ENCODE measurements at places on chromosomes 1 and 21.

DNA sequence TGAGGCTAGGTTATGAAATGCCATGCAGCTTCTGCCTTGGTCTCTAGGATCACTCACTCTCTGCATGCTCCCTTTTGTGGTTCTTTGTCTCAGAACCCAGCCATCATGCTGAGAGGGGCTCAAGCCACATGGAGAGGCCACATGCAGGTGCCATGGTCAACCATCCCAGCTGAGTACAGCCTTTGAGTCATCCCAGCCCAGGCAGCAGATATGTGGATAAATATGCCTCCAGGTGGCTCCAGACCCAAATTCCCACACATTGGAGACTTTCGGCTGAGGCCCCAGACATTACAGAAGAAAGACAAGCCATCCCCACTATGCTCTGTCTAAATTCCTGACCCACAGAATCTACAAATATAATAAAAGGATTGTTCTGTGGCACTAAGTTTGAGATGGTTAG is 102.0 kb downstream of the LHX9 start:
- no peak for DNase-seq

DNA sequence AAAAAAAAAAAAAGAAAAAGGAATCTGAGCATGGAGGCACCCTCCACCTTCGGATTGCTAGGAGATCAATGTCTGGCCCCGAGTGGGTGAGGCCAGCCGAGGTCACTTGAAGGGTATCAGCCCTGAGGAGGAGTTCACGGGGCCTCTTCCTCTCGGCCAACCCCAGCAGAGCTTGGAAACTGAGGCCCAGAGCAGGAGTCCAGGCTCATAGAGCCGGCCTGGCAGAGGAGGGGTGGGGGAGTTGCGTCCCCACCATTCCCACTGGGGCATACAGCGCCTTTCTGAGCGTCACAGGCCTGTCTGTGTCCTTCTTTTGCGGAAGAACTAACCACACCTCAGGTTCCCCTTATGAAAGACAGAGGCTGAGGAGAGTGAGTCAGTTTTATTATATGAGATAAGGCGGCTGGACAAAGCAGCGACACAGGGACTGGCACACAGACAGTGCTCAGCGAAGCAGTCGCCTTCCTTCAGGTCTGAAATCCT is 17.1 kb upstream of the EPHA2 start:
- DNase-seq, result no peak

DNA sequence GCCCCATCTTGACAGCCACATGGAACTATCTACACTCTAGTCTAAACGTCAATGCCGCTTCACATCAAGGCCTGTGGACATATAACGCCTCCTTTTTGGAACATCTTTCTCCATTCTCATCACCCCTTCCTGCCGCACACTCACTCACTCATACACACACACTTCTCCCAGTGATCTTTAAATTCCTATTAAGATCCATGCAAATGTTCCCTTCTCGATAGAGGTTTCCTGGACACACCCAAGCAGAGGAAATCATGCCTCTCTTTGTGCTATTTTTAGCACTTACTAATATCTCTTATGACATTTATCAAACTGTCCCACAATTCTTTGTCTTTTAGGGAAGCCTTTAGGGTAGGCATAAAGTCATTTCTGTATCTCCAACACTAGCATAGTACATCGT is 28.2 kb upstream of the SLAMF9 start:
- no peak for DNase-seq

DNA sequence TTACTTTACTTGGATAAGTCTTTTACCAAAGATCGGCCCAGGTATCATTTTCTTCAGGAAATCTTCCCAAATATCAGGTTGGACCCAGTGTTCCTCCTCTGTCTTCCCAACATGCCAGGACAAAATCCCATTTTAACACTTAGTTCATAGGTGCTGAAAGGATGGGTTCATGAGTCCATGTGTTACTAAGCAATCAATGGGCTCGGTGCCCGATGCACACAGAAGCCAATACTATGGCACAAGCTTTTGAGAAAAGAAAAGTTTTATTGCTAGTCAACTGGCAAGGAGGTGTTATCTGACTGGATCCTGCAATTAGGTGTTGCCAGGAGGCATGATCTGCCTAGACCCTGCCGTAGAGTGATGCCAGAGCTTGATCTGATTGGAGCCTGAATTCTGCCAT is 133.3 kb upstream of the SLC44A3 start:
- DNase-seq, result no peak

DNA sequence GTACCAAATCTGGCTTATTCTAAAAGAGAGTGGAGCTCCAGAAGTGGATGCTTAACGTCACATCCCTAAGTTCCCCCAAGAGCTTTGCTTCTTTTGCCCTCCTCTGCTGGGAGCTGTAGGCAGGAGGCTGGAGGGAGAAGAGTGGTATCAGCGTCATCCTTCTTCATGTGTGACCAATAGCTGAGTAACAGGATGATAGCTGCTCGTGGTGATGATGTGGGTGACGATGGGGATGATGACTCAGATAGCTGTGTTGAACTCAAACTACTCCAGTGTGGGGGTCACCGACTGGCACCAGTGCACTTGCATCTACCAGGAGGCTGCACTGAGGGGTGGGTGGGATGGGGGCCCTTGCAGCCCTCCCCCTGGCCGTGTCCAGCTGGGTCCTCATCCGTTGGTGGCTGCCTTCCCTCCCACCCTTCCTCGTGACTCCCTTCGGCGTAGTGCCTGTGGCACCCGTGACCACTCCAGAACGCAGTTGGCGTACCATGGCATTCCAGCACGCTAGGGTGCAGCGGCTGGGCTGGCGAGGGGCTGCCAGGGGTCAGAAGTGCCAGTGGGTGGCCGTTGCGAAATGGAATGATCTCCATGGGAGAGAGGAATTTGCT is 1.1 kb downstream of the IGFN1 start:
- DNase-seq, result no peak

- DNase-seq, result no peak
These were observed 195.2 kb downstream of the MRPL39 start for GRCh38 chr21:25412100-25412499.

GRCh38 chr1:235270625-235271024 is 57.4 kb downstream of the ARID4B start:
- DNase-seq, result no peak

DNA sequence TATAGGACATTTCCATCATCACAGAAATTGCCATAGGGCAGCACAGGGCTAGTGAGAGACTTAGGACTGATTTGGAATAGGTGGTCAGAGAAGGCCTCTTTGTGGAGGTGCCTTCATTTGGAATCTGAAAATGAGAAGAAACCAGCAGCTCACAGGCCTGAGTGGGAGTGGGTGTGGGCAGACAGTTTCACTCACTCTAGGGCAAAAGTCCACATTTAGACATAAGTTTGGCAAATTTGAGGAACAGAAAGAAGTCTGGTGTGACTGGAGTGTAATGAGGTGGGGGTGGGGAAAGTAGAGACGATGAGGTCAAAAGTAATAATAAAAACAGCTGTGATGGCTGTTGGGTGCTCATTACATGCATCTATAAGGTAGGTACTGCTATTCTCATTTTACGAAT is 22.4 kb upstream of the BCAR3 start:
- DNase-seq, result peak; percentile 78

DNA sequence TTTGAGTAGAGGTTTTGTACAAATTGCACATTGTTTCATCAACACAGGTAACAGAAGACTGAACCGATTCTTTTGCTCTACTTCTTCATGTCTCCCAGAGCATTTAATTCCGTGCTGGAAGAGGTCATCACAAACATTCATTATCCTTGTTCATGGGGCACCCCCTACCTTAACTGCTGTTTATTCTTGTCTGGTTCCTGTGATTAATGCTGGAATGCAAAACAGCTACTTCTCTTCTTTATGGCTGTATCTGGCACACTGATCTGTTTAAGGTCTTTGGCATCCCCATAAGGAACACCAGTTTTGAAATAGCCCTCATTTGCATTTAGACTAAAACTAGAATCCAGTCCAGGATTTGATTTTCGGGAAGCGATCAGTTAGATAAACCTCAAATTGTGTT is 42.2 kb downstream of the NTNG1 start:
- no peak for DNase-seq

DNA sequence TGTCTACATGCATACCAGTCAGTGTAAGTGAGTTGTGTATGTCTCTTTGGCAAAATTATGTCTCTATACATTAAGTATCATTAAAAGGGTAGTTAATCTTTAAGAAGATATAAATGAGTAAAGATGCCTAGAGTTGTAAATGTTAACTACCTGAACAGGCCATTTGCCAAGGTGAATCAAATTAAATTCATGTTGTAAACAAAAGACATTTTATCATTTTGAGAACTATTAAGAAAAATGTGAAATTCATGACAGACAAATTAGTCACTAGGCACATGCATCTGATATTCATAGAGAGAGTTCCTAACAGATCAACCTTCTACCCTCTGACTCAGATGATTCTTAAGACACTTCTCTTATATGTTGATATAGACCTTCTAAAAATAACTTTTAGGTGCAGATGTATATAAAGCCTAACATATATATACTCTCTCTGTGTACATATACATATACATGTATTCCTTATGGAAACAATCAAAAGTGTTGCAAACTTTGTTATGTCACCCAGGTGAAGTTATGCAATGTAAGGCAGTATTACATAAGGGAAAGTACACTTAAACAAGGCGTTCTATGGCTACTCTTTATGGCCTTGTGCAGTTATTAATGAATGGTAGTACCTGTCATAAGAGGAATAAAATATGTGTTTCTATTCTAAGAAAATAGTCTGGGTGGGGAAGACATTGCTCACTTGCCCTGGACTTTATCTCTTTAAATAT is at the start of gene TMPRSS15:
Gene TMPRSS15 (minus strand): TSS at position 51 of the 716 bp plus-strand sequence. CDS start 163 bp downstream, outside the sequence.
- DNase-seq, result no peak

GRCh38 chr1:163844459-163844858 is 522.7 kb downstream of the NUF2 start:
- no peak for DNase-seq

DNA sequence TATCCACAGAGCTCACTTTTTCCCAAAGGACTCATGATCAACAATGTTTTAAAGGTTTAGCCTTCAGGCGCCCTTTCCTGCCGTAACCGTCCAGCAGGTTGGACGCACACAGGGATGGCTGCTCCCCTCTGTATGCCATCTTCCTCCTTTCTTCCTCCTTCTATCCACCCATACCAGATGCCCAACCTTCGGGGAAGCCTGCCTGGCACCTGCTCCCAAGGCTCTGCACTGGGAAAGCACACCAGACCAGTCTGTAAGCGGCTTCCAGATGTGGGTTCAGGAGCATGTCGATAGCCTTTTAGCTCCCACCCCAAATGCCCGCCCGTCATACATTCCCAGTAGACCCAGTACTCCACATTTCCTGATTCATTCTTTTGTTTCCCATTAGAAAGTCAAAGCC is 52.9 kb downstream of the STUM start:
- no peak for DNase-seq

GRCh38 chr1:175566247-175566646 is 177.1 kb downstream of the TNR start:
- DNase-seq, result no peak

GRCh38 chr1:14495381-14495780 is 103.1 kb upstream of the KAZN start:
- no peak for DNase-seq

DNA sequence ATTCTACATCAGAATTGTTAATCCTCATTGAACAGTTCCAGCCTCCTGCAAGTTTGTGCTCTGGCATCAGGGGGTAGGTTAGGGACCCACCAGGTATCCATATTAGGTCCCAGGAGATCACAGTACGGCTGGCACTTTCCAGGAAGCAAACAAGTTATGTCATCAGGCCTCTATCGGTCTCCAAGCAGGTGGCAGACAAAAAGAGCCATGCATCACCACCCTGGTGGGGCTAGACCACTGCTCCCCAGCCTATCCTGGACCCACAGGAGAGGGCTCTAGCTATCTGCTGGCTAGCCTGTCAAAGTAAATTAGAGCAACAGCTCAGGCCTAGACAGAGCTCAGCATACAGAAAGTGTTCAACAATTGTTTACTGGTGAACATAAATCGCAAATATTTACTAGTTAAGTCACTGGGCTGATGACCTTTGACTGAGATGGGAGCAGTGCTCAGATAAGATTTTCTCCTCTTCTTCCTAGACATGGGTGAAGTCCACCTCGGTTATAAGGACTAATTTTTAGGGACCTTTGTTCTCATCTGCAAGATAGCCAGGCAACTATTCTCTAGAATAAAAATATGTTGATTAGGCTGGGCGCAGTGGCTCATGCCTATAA is 6.4 kb downstream of the NUAK2 start:
- DNase-seq, result no peak

DNA sequence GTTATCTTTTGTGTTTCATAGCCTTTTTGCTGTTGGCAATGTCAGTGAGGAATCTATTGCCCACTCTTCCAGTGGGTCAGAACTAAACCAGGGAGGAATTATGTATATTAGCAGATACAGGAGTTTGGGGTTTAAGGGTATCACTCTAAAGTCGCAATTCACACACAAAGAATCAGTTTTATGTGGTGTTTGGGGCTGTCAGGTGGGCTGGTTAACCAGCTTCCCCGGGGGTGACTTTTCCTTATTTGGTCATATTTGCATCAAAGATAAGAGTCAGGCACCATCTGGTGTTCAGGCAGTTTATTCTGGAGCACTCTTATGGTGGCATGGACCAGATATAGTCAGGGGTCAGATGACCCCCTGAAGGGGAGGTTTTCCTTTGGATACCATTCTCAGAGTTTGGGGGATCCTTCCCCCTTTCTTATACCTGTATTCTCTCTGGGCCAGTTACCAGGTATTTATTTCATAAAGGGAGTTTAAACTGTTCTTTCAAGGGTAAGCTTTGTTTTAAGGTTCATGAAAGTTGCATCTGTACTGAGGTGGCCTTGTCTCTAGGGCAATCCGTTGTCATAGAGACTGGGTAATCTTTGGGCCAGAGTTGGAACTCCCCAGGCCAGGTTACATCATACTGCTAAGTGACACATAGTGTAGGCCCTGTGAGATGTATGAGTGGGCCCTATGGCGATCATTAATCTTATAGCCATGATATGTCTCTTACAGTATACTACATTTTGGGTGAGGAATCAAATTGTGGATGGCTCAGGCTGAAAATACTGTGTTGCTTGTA is 148.2 kb downstream of the RWDD3 start:
- no peak for DNase-seq

- DNase-seq, result no peak
These were observed 43.3 kb downstream of the NID1 start for GRCh38 chr1:236021424-236022135.

DNA sequence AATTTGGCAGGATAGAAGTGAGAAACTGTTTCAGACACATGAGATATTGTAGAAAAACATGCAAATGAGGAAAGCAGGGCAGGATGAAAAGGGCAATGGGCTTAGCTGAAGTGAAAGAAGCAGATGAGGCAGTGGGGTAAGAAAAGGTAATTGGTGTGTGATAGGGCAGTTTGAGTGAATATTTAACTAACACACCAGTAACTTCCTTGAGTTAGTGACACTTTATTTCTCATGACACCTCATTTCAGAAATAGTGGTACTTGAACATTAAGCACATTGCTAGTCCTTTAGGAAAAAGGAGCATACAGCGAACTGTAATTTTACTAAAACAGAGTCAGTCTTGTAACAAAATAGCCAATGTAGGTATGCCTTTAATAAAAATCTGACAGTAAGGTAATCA is 415.0 kb downstream of the DPYD start:
- DNase-seq, result peak; percentile 5
